ENCODE measurements at places on chromosomes 1 and 21. TPM values are rescaled to one million over a fixed set of nuclear protein-coding genes. Genes with fewer than 3 reads are reported as not detected.

SLC45A1 gene
- 0.48 TPM for total RNA-seq

RGS1 gene
- total RNA-seq = 13.6 TPM

FGR gene
- total RNA-seq = 0.11 TPM

C4BPB gene
- total RNA-seq = 1.3 TPM

CD1E gene
- not detected for total RNA-seq

EPHB2 gene
- not detected for total RNA-seq

TSPAN2 gene
- 0.69 TPM for total RNA-seq

TNFRSF4 gene
- total RNA-seq = 340 TPM

EDN2 gene
- not detected for total RNA-seq

MMEL1 gene
- total RNA-seq = 1.4 TPM

DNA sequence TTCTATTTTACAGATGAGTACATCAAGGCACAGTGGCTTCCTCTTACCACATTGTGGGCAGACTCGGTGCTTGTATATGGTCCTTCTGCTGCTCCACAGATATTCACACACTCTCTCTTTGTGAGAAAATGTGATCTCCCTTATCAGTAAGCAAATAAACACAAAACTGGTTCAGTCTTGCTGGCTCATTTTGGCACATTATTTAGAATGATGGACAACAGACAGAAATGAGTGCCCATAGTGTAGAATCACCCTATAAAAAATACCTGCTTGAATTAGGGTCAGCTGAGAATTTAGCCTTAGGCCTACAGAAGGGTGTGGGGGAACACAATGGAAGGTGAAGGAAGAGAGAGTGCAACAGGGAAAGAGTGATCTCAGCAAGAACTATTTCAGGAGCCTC, 423.1 kb downstream of the HLX start:
- H3K27me3 ChIP-seq = peaks cover 11% of the 10 kb centered on the region
- H3K4me3 ChIP-seq = no peak overlapping the region
- H3K36me3 ChIP-seq = no peaks in the 10 kb centered on the region
- DNase-seq = no peak
- no peaks in the 10 kb centered on the region for H3K4me1 ChIP-seq
- no peak overlapping the region for H3K27ac ChIP-seq

DNA sequence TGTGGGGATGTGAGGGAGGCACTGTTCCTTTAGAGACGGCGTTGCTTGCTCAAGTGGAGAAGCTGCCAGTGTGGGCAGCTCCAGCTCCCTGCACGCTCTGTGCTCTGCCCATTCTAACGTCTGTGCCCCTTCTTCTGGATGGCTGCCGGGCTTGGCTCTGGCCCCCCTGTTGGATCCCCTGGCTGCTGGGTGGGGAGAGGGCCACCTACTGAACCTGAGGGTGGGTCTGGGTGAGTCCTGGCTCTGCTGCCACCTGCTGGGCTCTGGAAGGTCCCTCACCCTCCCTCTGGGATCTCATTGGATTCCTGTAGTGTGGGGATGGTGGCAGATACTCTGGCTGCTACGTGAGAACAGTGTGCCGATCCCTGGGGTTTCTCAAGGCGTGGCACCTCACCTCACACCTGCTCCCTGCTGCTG, 5.0 kb downstream of the PFKL start:
- peaks cover 29% of the 10 kb centered on the region for H3K36me3 ChIP-seq
- peak; percentile 71 for DNase-seq
- H3K4me3 ChIP-seq = no peak overlapping the region
- peak overlapping the region; percentile 65 for H3K27ac ChIP-seq
- H3K27me3 ChIP-seq = no peaks in the 10 kb centered on the region

DNA sequence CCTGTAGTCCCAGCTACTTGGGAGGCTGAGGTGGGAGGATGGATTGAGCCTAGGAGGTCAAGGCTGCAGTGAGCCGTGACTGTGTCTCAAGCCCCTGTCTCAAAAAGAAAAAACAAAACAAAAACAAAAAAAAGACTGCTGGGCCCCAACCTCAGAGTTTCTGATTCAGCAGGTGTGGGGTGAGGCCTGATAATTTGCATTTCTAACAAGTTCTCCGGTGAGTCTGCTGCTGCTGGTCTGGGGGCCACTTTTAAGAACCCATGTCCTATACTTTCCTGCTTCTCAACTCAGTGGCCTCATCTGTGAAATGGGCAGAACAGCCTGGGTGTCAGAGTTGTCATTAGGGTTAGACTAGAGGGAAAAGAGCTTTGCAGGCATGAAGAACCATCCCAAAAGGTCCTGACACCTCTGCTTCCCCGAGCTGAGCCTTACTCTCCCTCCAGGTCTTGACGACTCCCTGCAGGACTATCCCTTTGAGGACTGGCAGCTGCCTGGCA, 2.8 kb downstream of the CNKSR1 start:
- no peak overlapping the region for H3K27ac ChIP-seq
- H3K4me3 ChIP-seq = no peak overlapping the region
- H3K27me3 ChIP-seq = no peaks in the 10 kb centered on the region
- no peaks in the 10 kb centered on the region for H3K36me3 ChIP-seq
- no peak for DNase-seq

DNA sequence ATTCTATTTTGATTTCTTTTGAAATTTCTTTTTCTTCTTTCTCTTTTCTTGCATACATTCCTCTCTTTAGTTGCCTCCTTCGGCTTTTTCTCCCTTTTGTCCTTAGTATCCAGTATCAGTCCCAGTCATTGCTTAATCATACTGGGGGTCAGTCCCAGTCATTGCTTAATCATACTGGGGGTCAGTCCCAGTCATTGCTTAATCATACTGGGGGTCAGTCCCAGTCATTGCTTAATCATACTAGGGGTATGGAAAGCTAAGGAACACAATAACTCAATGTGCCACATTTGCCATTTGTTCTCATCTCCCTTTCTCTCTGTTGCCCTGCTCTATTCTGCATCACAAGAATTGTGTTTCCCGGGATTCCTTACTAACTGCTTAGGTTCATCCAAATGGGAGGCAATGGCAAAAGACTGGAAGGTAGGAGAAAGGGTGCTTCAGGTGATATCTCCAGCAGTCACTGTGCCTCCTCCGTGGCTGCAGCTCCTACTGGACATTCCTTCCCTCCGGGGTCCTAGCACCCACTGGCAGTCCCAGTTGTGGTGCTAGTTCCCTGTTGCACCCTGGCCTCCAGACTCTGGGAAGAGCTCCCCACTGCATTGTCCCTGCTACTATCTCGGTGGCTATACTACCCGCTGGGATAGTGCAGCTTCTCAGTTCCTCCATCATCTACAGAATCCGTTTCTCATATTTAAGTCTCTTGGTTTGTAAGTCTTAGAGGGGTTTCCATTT, 32.6 kb upstream of the LAMC1 start:
- DNase-seq = no peak
- H3K4me1 ChIP-seq = no peaks in the 10 kb centered on the region
- no peak overlapping the region for H3K4me3 ChIP-seq
- no peak overlapping the region for H3K27ac ChIP-seq

DNA sequence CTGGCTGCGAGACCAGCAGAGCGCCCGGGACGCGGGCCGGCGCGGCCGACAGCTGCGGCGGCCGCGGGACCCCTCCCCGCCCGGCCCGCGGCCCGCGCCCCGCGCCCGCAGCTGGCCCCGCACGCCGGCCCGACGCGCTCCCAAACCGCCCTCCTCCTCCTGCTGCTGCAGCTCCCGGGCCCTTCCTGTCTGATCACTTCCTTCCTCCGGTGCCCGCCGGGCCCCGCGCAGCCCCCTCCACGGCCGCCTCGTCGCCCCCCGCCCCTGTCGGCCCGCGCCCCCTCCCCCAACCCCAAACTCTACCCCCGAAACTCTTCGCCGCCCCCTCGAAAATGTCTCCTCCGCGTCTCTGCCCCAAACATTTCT, 594 bp downstream of the LUZP1 start:
- H3K4me3 ChIP-seq = peak overlapping the region; percentile 97
- peak overlapping the region; percentile 86 for H3K27ac ChIP-seq
- H3K27me3 ChIP-seq = no peaks in the 10 kb centered on the region
- H3K36me3 ChIP-seq = no peaks in the 10 kb centered on the region
- H3K4me1 ChIP-seq = peaks cover 27% of the 10 kb centered on the region

- no peaks in the 10 kb centered on the region for H3K36me3 ChIP-seq
- H3K4me1 ChIP-seq = no peaks in the 10 kb centered on the region
- DNase-seq = no peak
- no peak overlapping the region for H3K27ac ChIP-seq
- H3K27me3 ChIP-seq = no peaks in the 10 kb centered on the region
Observed at GRCh38 chr1:82323144-82323841, 522.6 kb downstream of the ADGRL2 start.

- H3K36me3 ChIP-seq = no peaks in the 10 kb centered on the region
- no peak overlapping the region for H3K4me3 ChIP-seq
- H3K27ac ChIP-seq = no peak overlapping the region
- peaks cover 31% of the 10 kb centered on the region for H3K4me1 ChIP-seq
Observed at GRCh38 chr21:36854391-36854790, 112.1 kb downstream of the HLCS start.

GRCh38 chr1:207823880-207824566, 72.2 kb downstream of the CD46 start:
- DNase-seq = peak; percentile 91
- no peaks in the 10 kb centered on the region for H3K27me3 ChIP-seq
- H3K4me1 ChIP-seq = peaks cover 92% of the 10 kb centered on the region

DNA sequence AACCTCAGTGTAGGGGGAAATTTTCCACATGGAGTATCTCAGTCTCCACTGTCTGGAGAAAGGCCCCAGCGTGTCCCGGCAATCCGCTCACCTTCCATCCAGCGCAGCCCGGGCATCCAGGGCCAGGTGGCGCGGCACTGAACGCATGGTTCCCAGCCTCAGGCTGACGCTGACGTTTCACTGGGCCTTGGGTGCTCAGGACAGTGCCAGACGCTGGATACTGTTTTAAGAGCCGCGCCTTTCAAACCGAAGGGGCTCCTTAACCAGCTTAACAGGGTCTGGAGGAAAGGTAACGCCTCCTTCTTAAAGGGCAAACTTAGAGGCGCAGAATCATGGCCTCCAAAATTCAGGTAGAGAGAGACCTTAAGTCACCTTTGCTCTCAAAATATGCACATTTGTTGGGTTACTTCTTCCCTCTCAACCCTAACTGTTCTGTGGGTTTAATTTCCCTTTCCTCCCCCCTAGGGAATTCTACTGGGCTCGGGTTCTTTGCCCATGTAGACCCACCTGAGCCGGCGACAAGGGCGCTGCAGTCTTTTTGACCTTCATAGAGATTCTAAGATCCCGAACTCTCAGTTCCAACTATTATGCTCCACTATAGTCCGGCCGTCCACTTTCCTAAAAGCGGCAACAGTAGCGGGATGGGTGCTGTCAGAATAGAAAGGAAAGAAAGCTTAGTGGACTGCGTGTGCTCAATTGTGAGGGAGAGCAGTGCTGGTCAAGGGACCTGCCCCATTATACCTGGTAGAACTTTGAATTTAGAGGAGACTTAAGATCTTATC, 3.5 kb upstream of the LHX9 start:
- no peak for DNase-seq
- peaks cover 72% of the 10 kb centered on the region for H3K4me1 ChIP-seq
- no peaks in the 10 kb centered on the region for H3K36me3 ChIP-seq
- peaks cover 93% of the 10 kb centered on the region for H3K27me3 ChIP-seq
- peak overlapping the region; percentile 71 for H3K4me3 ChIP-seq
- H3K27ac ChIP-seq = no peak overlapping the region

GRCh38 chr1:41144285-41144684, 97.8 kb downstream of the SCMH1 start:
- no peaks in the 10 kb centered on the region for H3K4me1 ChIP-seq
- H3K4me3 ChIP-seq = no peak overlapping the region
- DNase-seq = no peak
- no peaks in the 10 kb centered on the region for H3K27me3 ChIP-seq

DNA sequence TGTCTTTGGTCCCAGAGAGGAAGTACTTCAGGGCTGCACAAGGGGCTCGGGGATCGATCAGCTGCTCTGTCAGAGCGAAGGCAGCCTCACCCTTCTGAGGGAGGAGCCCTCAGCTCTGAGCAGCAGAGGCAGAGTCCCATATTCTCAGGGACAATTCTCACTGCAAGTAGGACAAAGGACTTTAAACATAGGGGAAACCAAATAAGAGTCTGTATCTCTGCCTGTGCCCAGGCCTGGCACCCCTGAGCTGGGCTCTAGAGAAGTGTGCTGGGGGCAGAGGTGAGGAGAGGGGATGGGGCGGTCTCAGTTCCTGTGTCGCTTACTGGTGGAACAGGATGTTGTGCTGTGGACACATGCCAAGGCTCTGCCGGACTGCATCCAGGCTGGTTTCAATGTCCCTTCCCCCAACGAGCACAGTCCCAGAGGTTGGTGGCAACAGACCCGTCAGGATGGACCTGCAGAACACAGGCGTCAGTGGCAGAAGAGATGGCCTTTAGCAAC, 76.6 kb downstream of the ABCA4 start:
- H3K36me3 ChIP-seq = no peaks in the 10 kb centered on the region
- H3K4me1 ChIP-seq = peaks cover 2% of the 10 kb centered on the region
- H3K4me3 ChIP-seq = no peak overlapping the region
- no peak overlapping the region for H3K27ac ChIP-seq

GRCh38 chr1:110760321-110760720, 85.6 kb upstream of the KCNA3 start:
- H3K27me3 ChIP-seq = peaks cover 3% of the 10 kb centered on the region
- DNase-seq = no peak
- no peaks in the 10 kb centered on the region for H3K4me1 ChIP-seq
- H3K27ac ChIP-seq = no peak overlapping the region

- H3K27me3 ChIP-seq = no peaks in the 10 kb centered on the region
- peak overlapping the region; percentile 75 for H3K27ac ChIP-seq
- DNase-seq = no peak
- peaks cover 93% of the 10 kb centered on the region for H3K4me1 ChIP-seq
Observed at GRCh38 chr1:19450811-19451515, 34.4 kb downstream of the CAPZB start.

DNA sequence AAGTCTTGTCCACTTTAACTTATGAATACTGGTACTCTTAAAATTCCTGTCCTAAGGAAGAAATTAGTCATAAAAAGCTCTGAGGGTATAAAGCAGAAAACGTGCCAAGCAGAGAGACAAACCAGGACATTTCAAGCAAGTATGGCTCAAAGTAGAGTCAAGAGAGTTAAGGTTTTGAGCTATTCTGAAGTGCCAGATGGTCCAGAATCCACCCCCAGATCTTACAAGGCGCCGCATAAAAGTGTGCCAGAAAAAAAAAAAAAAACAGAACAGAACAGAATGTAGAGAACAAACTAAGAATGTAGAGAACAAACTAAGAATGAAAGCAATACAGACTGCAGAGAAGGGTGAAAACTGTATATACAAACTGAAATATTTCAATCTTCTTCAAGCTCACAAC, 12.5 kb downstream of the EPS15 start:
- H3K4me1 ChIP-seq = peaks cover 53% of the 10 kb centered on the region
- no peak overlapping the region for H3K27ac ChIP-seq
- peaks cover 20% of the 10 kb centered on the region for H3K36me3 ChIP-seq
- H3K4me3 ChIP-seq = no peak overlapping the region

- DNase-seq = no peak
- H3K27ac ChIP-seq = no peak overlapping the region
- peaks cover 2% of the 10 kb centered on the region for H3K27me3 ChIP-seq
- H3K36me3 ChIP-seq = no peaks in the 10 kb centered on the region
- H3K4me3 ChIP-seq = no peak overlapping the region
Observed at GRCh38 chr1:113247355-113247754, 143.0 kb upstream of the MAGI3 start.

DNA sequence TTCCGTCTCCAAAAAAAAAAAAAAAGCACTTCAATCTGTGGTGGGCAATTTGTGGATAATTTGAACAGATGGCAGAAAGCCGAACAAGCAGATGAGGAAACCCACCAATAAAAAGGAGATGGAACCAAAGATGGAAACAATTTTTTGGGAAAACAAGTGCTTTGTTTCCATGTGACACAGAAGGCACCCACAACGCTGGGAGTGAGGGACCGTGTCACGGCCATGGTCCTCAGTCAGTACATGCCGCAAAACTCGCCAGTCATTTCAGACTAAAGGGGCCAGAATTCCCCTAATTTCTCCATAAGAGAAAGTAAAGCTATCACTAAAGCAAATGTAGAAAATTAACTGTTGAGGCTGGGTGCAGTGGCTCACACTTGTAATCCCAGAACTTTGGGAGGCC, 5.0 kb downstream of the CCNL2 start:
- H3K4me1 ChIP-seq = peaks cover 18% of the 10 kb centered on the region
- H3K4me3 ChIP-seq = no peak overlapping the region
- no peaks in the 10 kb centered on the region for H3K27me3 ChIP-seq
- H3K36me3 ChIP-seq = peaks cover 75% of the 10 kb centered on the region
- H3K27ac ChIP-seq = no peak overlapping the region

All from activated CD4-positive, alpha-beta T cell treated with anti-CD3 and anti-CD28 coated beads for 36 hours (primary cell).